Pancreas (tissue), 10 donors: ENCODE measurements at places on chromosomes 2 and 18. TPM values are rescaled to one million over a fixed set of nuclear protein-coding genes. Genes with fewer than 3 reads are reported as not detected.

ELOA2 gene
- not detected for total RNA-seq

DNA sequence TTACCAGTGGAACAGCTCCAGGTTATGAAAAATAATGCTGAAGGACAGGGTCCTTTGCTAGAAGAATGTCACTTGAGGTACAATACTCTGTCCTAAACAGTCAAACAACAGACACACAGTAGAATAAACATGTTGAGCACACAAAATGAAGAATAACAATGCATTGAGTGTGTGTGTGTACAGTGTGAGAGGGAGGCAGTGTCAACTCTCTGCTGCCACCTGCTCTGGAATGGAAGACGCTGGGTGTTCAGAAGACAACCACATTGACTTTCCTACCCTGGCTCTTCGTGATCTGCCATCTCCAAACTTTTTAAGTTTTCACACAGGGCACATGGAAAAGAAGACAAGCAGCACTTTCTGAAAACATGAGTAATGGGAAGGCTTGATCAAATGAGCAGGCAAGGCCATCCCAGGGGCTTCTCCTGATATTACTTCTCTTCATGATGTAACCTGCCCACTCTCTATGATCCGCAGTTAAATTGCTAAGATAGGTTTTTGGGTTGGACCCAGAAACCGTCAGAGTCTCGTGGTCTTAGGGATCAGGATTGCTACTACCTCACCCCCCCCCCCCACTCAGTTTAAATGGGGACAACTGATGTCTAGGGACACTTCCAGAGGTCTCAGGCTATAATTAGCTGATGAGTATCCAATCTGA is 533.2 kb upstream of the TNP1 start:
- no peak overlapping the region for H3K4me3 ChIP-seq
- no peak overlapping the region for H3K27ac ChIP-seq
- no peaks in the 10 kb centered on the region for H3K36me3 ChIP-seq
- no peak for DNase-seq
- H3K27me3 ChIP-seq = no peaks in the 10 kb centered on the region
- no peaks in the 10 kb centered on the region for H3K4me1 ChIP-seq

- H3K27me3 ChIP-seq = no peaks in the 10 kb centered on the region
- no peaks in the 10 kb centered on the region for H3K4me1 ChIP-seq
- no peak for DNase-seq
- H3K4me3 ChIP-seq = no peak overlapping the region
Observed at GRCh38 chr2:501667-502066, 175.5 kb downstream of the TMEM18 start.

DNA sequence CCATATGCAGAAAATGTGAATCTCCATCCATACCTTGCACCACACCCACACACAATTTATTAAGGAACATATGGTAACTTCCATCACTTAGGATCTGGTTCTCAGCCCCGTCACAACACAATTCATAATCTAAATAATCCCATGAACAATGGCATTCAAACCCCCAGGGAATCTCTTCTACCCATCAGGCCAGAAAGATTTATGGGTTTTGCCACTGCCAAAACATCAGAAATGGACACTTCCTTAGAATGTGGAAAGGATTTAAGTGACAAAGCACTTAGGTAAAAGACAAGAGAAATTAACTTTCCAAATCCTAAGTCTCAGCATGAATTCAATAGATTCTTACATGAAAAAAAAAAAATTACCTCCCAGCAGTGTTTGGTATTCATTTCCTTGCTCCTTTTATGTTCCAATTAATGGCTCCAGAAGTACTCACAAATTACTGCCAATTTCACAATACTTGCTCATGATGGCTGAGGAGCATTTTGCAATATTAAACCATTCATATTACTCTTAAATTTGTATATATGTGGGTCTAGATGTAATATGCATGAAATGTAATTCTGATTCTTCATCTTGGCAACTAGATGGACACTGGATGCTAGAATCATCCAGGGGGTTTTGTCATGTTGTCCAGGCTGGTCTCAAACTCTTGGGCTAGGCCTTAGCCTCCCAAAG is 56.5 kb upstream of the TMEM247 start:
- no peaks in the 10 kb centered on the region for H3K36me3 ChIP-seq
- H3K27ac ChIP-seq = no peak overlapping the region
- no peaks in the 10 kb centered on the region for H3K4me1 ChIP-seq
- H3K27me3 ChIP-seq = no peaks in the 10 kb centered on the region
- no peak for DNase-seq

DNA sequence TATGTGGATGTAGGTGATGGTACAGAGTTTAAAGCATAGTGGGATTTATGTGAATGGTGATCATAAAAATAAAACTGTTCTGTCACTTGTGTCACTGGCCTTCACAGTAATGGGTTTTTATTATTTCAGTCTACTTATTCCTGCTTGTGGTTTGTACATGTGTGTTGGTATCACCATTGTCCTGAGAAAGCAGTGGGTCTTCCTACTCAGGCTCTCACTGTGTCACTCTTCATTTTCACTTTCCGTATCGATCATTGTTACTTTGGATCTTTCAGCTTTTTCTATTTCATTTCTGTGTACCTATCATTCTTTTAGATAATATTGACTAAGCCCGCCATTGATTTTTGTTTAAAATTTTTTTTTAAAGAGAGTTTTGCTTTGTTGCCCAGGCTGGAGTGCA is 7.4 kb downstream of the MRPL30 start:
- H3K27ac ChIP-seq = no peak overlapping the region
- H3K4me1 ChIP-seq = no peaks in the 10 kb centered on the region
- no peaks in the 10 kb centered on the region for H3K36me3 ChIP-seq
- no peak for DNase-seq
- H3K27me3 ChIP-seq = no peaks in the 10 kb centered on the region
- H3K4me3 ChIP-seq = no peak overlapping the region

DNA sequence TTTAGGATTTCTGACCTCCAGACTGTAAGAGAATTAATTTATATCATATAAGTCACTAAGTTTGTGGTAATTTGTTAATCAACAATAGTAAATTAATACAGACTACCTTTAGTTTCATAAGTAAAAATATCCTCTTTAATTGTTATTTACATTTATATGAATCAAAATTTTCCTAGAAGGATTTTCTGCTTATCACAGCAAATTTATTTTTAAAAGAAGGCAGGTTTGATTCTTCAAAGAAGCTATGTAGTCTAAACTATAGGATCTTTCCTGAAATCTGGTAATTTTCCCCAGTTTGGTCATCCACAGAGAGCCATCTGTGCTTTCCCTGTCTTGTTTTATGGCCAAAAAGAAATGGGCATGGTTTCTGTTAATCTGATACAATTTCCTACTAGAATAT is 13.1 kb upstream of the VRK2 start:
- H3K4me1 ChIP-seq = no peaks in the 10 kb centered on the region
- no peaks in the 10 kb centered on the region for H3K27me3 ChIP-seq
- H3K36me3 ChIP-seq = no peaks in the 10 kb centered on the region
- H3K4me3 ChIP-seq = no peak overlapping the region

GRCh38 chr2:70916291-70916690 is 19.4 kb upstream of the ATP6V1B1 start:
- no peak overlapping the region for H3K27ac ChIP-seq
- H3K4me1 ChIP-seq = no peaks in the 10 kb centered on the region
- H3K36me3 ChIP-seq = no peaks in the 10 kb centered on the region
- no peak overlapping the region for H3K4me3 ChIP-seq

MYL1 gene
- not detected for total RNA-seq

MAP2 gene
- total RNA-seq = 10.6 TPM

PIEZO2 gene
- 11.1 TPM for total RNA-seq

DNA sequence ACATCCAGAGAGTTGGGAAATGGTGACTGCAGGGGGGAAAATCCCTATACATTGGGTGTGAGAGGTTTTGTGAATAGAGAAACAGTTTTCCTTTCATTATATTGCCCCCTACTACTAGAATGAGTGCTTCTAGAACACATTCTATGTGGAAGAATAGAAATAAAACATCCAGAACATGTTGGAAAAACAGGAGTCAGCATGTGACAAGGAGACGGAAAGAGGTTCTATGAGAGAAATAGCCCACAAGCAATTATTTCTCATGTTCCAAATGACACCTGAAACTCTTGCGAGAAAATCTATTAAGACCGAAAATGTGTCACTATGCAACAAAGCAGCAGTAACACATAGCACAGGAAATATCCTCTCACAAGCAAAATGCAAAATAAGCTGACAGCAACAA is 202.7 kb upstream of the SPOPL start:
- DNase-seq = no peak
- H3K4me3 ChIP-seq = no peak overlapping the region
- no peaks in the 10 kb centered on the region for H3K4me1 ChIP-seq
- no peak overlapping the region for H3K27ac ChIP-seq
- no peaks in the 10 kb centered on the region for H3K36me3 ChIP-seq
- no peaks in the 10 kb centered on the region for H3K27me3 ChIP-seq

GRCh38 chr2:203688798-203689197 is 17.6 kb upstream of the CD28 start:
- no peak for DNase-seq
- H3K4me1 ChIP-seq = no peaks in the 10 kb centered on the region
- H3K27me3 ChIP-seq = no peaks in the 10 kb centered on the region
- no peak overlapping the region for H3K27ac ChIP-seq
- no peak overlapping the region for H3K4me3 ChIP-seq

DNA sequence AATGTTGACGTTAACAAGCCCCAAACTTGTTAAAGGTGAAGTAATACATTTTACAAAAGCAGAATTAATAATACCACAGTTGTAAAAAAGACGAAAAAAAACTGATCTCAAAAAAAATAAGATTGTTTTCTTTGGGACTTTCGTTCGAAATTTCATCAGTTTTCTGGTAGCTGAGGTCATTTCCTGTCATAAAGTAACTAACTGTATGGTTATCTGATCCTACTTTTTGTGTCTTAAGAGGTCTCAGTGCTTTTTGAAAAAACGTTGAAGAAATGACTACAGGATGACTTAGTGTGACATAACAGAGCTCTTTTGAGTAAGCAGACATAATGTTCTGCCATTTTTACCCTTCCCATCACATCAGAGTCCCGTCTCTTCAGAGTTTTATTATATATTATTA is 79.3 kb downstream of the BIRC6 start:
- DNase-seq = no peak
- no peaks in the 10 kb centered on the region for H3K4me1 ChIP-seq
- no peak overlapping the region for H3K4me3 ChIP-seq
- H3K27me3 ChIP-seq = no peaks in the 10 kb centered on the region
- no peaks in the 10 kb centered on the region for H3K36me3 ChIP-seq

DNA sequence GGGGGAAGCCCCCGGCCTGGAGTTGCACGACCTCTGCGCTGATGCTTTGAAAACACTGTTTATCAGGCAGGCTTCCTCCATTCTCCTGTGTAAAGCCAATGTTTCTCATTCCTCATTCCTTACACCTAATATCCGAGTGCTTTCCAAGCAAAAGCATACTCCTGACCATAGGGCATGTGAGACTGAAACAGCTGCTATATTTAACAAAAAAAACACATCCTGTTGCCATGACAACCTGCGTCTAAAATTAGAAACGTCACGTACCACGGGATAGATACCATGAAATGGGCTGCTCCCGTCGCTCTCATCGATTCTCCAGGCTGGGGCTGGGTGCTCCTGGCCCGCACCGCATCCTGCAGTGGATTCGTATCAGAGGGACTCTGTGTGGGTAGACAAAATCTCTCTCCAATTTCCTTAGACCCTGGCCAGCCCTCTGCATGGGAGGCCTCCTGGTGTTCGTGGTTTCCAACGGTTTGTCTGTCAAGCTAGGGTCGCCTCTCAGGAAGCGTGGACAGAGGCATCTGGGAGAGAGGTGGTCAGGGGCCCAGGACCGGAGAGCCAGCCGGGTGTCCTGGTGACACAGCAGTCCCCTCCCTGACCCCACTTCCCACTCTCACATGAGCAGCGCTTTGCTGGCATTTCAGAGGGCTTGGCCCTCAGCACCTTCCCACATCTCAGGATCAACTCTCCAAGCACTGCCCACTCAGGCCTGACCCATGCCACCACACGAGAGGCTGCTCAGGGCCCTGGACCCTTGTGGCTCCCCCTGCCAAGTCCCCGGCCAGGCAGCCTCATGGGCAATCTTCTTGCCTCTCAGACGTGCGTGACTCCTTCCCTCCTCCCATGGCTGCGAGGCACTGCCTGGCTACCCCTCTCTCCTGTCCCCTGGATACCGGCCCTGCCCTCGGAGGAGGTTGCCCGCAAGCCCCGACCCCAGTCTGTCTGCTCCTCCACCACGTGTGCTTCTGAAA is 268.1 kb downstream of the NDUFA10 start:
- no peak overlapping the region for H3K27ac ChIP-seq
- no peak for DNase-seq
- H3K4me3 ChIP-seq = no peak overlapping the region
- H3K27me3 ChIP-seq = no peaks in the 10 kb centered on the region

GRCh38 chr2:55482186-55482884 is 37.2 kb upstream of the CFAP36 start:
- no peak overlapping the region for H3K27ac ChIP-seq
- H3K4me3 ChIP-seq = no peak overlapping the region
- H3K4me1 ChIP-seq = no peaks in the 10 kb centered on the region
- H3K36me3 ChIP-seq = no peaks in the 10 kb centered on the region
- DNase-seq = no peak

DNA sequence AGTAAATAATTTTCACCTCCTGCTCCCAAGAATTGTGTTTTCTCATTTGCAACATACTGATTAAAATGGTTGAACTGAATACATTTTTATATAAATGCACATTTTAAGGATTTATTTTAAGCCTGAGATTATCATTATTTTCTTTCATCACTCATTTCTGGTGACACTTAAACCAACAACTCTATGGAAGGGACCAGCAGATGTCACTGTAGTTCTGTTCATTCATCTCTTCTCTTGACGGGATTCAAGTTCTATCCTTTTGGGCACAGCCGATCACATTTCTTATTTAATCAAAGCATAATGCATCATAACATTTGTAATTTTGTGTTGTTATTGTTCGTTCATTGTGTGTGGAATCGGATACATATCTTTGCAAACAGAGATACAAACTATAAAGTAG is 417.9 kb downstream of the HRH4 start:
- H3K4me1 ChIP-seq = no peaks in the 10 kb centered on the region
- H3K36me3 ChIP-seq = no peaks in the 10 kb centered on the region
- no peak overlapping the region for H3K4me3 ChIP-seq
- no peak for DNase-seq
- no peak overlapping the region for H3K27ac ChIP-seq
